ENCODE measurements at places on chromosomes 1 and 21.

- DNase-seq = no peak
These were observed 40.4 kb downstream of the KCNJ15 start for GRCh38 chr21:38297194-38297631.

DNA sequence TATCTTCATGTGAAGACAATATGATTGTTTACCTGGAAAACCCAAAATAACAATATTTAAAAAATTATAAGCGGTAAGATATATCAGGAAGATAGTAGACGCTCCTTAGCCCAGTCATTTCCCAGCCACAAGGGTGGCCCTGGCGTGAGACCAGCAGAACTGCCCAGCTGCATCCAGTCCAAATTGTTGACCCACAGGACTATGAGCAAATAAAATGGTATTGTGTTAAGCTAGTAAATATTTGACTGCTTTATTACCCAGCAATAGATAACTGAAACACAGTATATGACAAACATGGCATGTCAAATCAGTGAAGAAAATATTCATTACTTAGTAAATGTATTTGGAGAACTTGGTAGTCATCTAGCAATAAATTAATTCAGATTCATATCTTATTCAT lies 294.3 kb upstream of the SPAG17 start:
- DNase-seq = peak; percentile 17

GRCh38 chr1:158686111-158687009 lies at the start of gene SPTA1:
Gene SPTA1 (minus strand): TSS chr1:158686715. CDS start chr1:158686517, 198 bp downstream.
- DNase-seq = no peak

DNA sequence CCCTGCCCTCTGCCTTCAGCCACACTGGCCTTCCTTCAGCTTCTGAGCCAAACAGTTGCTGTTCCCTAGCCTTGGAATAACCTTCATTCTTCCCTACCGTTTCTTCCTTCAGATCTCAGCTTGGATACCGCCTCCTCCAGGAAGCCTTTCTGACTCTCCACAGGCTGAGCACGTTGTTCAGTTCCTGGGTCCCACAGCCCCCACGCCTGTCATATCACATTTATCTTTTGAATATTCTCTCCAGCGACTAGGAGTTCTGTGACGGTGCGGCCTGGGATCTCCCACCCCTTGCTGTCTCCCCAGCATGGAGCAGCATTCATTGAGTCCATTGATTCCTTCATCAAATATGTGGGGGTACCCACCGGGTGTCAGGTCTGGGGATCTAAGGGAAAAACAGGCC lies 39.2 kb downstream of the EPHA2 start:
- DNase-seq = no peak

- DNase-seq = no peak
These were observed 8.3 kb downstream of the OTUD7B start for GRCh38 chr1:150002217-150002616.

GRCh38 chr1:241979071-241979470 lies 19.8 kb downstream of the MAP1LC3C start:
- no peak for DNase-seq

DNA sequence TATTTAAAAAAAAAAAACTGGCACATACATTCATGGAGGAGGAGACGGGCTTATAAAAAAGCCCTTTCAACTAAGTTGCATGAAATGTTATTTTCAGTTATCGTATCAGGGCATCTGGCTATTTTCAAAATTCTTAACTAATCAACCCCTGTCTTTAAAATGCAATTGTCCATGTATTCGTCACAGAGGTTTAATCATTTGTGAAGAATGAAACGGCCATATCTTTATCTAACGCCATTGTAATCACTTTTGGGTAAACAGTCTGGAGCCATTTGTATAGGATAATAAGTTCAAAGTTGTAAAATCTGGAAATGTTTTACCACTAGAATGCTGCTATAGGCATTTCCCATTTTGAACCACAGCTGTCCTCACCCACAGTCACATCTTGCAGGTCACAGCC lies 30.4 kb downstream of the SLC30A10 start:
- no peak for DNase-seq

GRCh38 chr1:246698466-246699094 lies 25.6 kb upstream of the SCCPDH start:
- DNase-seq = no peak

- no peak for DNase-seq
These were observed 344.8 kb upstream of the KAZN start for GRCh38 chr1:14253676-14254075.

- peak; percentile 6 for DNase-seq
These were observed 55.9 kb downstream of the CAMSAP2 start for GRCh38 chr1:200794506-200795065.

- no peak for DNase-seq
These were observed 58.1 kb downstream of the NRIP1 start for GRCh38 chr21:15006594-15007230.

DNA sequence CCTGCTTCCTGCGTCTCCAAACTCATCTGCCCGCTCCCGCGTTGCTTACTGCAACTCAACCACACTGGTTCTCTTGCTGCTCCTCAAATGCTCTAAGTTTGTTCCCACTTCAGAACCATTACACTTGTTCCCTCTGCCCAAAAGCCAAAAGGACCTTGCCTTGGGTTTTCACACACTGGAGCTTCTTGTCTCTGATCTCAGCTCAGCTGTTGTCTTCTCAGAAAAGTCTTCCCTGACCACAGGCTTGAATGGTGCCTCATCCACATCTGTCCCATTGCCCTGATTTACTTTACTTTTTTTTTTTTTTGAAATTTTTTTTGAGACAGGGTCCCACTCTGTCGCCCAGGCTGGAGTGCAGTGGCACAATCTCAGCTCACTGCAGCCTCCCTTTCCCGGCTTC lies 44.3 kb upstream of the SYT14 start:
- peak; percentile 0 for DNase-seq

DNA sequence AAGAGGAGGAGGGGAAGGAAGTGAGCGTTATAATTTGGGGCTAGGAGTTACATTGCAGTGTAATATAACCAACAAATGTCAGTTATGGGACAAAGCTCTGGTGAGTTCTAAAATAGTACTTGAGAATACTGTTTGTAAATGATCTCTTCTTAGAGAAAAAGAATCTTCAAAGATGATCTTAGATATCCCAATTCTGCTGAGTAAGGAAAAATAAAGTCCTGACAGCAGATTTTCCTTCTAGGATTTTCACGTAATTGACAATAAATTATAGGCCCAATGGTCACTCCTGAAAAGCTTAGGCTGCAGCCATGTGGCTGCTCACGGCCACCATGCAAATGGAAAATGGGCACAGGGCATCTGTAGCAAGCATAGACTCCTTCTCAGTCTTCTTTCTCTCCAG lies 241.6 kb downstream of the SIPA1L2 start:
- no peak for DNase-seq

- no peak for DNase-seq
These were observed 20.5 kb upstream of the CD55 start for GRCh38 chr1:207300970-207301369.

DNA sequence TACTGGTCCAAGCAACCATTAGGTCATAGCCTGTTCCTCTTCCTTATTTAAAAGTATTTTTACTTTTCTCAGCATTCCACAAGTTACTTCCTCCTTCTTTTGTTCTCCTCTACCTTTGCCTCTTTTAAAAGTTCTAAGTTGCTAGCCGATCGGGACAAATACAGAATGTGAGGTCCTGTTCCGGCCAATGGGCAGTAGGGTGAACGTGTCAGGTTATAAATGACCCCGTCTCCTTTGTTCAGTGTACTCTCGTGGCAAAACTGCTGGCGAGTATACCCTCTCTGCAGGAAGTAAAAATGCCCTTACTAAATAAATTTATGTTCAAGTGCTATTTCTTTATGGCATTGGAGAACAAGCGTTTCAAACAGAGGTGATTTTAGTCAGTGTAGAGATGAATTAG lies 2.5 kb downstream of the ADCY10 start:
- DNase-seq = peak; percentile 31

- DNase-seq = no peak
These were observed 78.1 kb downstream of the KIF26B start for GRCh38 chr1:245232931-245233330.

- DNase-seq = no peak
These were observed 251.1 kb upstream of the RGS18 start for GRCh38 chr1:191907121-191907520.

DNA sequence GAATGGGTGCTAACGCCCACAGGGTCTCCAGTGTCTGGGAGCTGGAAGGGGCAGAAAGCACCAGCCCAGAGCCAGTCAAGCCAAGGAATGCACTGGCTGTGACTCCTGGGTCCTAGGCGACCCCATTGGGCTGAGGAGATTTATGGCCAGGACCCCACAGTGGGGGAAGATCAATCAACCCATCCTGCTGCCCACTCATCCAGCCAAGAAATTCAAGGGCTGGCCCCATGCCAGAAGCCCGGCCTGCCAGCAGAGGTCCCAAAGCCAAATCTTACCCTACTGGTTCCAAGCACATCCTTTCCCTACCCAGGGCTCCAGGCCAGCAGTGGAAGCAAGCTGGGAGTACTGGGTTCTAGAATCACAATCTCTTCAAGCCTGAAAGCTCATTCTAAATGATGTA lies 6.8 kb upstream of the PDZK1IP1 start:
- no peak for DNase-seq

DNA sequence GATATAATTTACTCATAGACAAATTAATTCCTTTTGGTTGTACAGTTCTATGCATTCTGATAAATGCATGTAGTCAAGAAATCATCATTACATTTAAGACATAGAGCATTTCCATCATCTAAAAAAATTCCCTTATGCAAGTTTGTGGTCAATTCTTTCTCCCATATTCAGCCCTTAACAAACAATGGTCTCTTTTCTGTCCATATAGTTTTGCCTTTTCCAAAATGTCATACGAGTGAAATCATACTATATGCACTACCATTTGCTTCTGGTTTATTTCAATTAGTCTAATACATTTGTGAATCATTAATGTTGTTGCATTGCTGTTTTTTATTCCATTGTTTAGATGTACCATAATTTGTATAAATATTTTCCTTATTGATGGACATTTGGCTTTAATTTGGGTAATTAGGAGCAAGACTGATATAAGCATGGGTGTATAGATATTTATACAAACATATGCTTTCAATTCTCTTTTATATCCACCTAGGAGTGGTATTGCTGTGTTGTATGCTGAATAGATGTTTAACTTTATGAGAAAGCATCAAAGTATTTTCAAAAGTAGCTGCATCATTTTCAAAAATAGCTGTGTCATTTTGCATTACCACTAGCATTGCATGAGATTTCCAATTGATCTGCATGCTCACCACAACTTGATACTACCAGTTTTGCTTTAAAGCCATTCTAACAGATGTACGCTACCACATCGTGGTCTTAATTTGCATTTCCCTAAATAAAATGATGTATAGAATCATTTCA lies 397.0 kb upstream of the ADAMTS5 start:
- no peak for DNase-seq

- peak; percentile 69 for DNase-seq
These were observed 7.7 kb downstream of the SLFNL1 start for GRCh38 chr1:41013796-41014195.

- DNase-seq = no peak
These were observed 31.4 kb upstream of the CD84 start for GRCh38 chr1:160610569-160611242.

DNA sequence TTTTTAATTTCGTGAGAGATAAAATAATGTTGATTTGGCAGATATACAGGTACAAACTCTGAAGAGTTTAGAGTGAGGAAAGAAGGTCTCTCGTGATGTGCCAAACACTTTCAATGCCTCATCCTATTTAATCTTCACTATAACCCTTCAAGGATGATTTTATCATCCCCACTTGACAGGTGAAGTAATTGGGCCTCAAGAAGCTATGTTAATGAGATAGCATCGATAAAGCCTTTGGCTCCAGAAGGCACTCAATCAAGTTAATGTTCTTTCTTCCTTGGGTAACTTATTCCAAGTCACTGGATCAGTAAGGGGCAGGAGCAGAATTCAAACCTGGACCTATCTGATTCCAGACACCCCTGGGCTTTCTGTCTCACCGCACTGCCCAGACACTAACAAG lies 7.2 kb downstream of the LMOD1 start:
- DNase-seq = no peak

- DNase-seq = no peak
These were observed 64.8 kb downstream of the PRDM2 start for GRCh38 chr1:13764588-13765332.

- DNase-seq = peak; percentile 13
These were observed 35.5 kb downstream of the SH3GLB1 start for GRCh38 chr1:86739648-86740509.

GRCh38 chr1:246567646-246568235 lies 1.5 kb downstream of the CNST start:
- no peak for DNase-seq

DNA sequence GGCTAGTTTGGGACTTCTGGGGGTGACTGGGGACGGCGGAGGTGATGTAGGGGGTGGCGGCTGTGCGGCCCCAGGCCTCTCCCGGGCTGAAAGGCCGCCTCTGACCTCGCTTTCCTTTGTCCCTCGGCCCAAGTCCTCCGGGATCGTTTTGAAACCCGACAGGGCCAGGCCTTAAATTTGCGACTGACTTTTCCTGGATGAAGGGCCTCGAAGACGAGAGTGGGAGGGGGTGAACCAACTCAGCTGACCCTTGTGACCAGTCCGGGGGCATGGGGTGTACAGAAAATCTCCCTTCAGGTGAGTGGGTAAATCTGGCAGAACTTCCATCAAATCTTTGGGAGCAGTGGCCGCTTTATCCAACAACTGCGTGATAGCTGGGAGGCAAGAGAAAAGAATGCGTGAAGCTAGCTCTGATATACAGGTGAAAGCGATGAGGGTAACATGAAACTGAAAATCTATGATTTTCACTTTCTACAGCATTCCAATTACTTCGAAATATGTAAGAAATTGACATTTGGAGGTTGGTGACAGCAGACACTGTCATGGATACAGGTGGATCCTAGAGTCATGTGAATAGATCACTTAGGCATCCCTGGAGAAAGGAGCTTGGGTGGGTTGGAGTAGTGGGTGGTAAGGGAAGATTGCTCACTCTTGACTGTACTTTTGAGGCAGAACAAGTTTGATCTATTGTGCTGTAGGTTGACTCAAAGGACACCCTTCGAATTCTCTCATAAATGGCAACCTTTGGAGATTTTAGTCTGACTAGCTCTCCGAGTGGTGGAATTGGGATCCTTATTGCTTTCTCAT lies 885 bp downstream of the AHCYL1 start:
- no peak for DNase-seq

- DNase-seq = no peak
These were observed 13.4 kb upstream of the RNF223 start for GRCh38 chr1:1087351-1088028.

DNA sequence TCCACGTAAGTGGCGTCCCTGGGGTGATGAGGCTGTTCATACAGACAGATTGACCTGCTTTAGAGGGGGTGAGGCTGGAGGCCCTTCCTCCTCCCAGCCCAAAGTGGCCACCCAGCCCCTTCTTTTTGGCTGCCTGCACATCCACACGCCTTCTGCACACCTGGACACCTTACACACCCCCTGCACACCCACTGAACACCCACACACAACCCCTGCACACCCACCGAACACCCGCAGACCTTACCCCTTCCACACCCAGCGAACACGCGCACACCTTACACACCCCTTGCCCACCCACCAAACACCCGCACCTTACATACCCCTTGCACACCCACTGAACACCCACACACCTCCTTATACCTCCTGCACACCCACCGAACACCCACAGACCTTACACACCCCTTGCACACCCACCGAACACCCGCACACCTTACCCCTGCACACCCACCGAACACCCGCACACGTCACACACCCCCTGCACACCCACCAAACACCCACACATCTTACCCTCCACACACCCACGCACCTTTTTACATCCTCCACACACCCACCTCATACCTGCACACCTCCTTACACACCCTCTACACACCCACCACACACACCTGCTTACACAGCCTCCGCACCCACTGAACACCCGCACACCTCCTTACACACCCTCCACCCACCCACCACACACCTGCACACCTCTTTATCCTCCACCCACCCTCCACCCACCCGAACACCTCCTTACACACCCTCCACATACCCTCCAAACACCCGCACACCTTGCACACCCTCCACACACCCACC lies 37.7 kb downstream of the COQ8A start:
- DNase-seq = no peak

- no peak for DNase-seq
These were observed 18.3 kb downstream of the YARS1 start for GRCh38 chr1:32798679-32799416.
